ENCODE measurements at places on chromosomes 1 and 21.
A peak's percentile ranks its signal among the peaks of the same experiment; 100 is the strongest.

DNA sequence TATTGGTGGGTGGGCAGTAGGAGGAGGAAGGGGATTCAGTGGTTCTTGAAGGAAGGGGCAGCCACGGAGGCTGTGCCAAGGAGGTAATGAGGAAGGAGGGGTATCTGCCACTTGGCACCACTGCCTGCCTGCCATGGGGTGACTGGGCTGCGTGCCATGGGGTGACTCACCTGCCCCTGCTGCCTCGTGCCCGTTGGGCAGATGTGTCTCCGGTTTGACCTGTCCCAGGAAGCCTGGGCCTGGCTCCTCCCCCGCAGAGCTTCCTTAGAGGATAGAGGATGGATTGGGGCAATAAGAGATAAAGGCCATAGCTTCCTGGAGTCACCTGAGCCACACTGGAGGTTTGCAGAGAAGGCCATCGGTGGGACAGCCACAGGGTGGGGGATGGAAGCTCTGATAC lies 1.7 kb downstream of the PADI3 start:
- DNase-seq, result no peak

GRCh38 chr1:94218332-94218731 lies 19.1 kb downstream of the ARHGAP29 start:
- DNase-seq, result no peak

DNA sequence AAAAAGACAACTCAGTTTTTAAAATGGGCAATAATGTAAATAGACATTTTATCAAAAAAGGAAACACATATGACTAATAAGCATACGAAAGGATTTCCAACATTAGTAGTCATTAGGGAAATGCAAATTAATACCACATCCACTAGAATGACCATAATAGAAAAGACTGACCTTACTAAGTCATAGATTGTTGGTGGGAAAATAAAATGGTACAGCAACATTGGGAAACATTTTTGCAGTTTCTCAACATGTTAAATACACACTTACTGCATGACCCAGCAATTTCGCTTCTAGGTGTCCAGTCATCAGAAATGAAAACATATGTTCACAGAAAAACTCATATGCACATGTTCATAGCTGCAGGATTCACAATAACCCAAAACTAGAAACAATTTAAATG lies 29.9 kb upstream of the SLC44A3 start:
- DNase-seq, result no peak

DNA sequence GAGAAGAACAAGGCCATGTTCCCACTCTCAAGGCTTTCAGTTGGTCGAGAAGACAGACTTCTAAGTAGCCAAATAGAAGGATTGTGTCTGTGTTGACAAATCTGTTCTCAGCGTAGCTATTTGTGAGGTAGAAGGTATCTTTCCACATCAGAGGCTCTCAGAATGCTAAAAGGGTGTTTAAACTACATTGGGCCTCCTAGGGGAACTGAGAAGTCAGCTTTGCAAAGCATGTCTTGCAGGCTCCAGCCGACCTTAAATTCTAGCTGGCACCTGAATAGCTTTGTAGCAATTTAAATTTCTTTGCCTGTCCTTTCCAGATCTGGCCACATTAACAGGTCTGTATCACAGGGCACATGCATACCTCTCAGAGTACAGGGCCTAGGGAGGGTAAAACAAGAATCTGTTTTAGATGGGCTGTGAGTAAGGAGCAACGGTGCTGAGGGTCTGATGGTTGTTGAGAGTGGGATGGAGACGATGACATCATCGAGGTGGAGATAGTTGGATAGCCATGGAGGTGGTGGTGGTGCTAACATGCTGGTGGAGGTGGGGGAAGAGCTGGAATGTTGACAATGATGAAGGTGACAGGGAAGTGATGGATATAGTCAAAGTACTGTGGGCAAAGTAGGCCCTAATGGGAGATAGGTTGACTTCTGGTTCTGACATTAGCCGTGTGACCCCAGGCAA lies 17.0 kb upstream of the DMBX1 start:
- DNase-seq, result no peak

- DNase-seq, result peak; percentile 84
These were observed 2.3 kb downstream of the H3-3A start for GRCh38 chr1:226064816-226065248.

GRCh38 chr1:162847839-162848453 lies 13.0 kb downstream of the CCDC190 start:
- peak; percentile 80 for DNase-seq

GRCh38 chr1:60169206-60169605 lies 95.6 kb upstream of the C1orf87 start:
- no peak for DNase-seq

GRCh38 chr1:109112056-109112651 lies 1.8 kb upstream of the ELAPOR1 start:
- DNase-seq, result peak; percentile 42

GRCh38 chr21:45435405-45435981 lies 30.5 kb downstream of the COL18A1 start:
- no peak for DNase-seq

GRCh38 chr1:110928191-110928590 lies 35.5 kb downstream of the LRIF1 start:
- DNase-seq, result no peak

DNA sequence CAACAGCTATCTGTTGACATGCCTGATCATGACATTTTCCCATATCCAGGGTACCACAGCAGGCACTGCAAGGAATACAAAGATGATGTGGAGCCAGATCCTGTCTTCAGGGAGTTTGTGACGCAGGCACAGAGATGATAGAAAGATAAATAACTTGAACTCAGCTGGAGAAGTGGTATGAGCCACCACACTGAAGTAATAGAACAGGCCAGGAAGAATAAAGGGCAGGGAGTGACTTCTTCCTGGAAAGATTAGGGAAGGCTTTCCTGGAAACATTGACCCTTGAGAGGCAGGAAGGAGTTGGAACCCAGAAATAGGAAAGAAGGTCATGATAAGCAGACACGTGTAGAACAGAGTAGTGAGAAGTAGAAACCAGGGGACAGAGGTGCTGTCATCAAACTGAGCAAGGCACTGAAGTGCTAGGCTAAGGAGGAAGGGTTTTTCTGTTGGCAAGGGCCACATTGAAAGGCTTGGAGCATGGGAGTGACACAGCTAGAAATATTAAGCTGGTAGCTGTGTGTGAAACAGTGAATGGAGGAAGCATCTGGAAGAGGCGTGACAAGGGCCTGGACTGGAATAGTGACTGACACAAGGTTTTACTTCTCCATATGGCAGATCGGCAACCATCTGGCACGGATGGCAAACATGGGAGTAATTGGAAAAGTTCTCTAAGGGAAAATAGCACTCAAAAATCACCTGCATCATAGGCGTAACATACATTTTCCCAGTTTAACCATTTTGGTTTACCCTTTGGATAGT lies 68.4 kb downstream of the AK5 start:
- no peak for DNase-seq

GRCh38 chr1:31707711-31708110 lies 3.9 kb upstream of the COL16A1 start:
- no peak for DNase-seq

GRCh38 chr21:45853703-45854342 lies 127.7 kb upstream of the COL6A1 start:
- no peak for DNase-seq

GRCh38 chr1:36707221-36707620 lies 224.5 kb upstream of the CSF3R start:
- DNase-seq, result no peak

- DNase-seq, result no peak
These were observed 26.6 kb upstream of the RGS13 start for GRCh38 chr1:192609110-192610079.

- no peak for DNase-seq
These were observed 2.2 kb downstream of the FOXD2 start for GRCh38 chr1:47439819-47440598.

- no peak for DNase-seq
These were observed 48.3 kb downstream of the CLIC4 start for GRCh38 chr1:24793447-24794129.

- DNase-seq, result no peak
These were observed 3.5 kb upstream of the TTC22 start for GRCh38 chr1:54804471-54805132.

GRCh38 chr21:33089395-33090119 lies 19.6 kb downstream of the OLIG1 start:
- DNase-seq, result peak; percentile 78

- no peak for DNase-seq
These were observed 120.7 kb downstream of the LMX1A start for GRCh38 chr1:165235777-165236291.

GRCh38 chr1:117127795-117128194 lies 6.2 kb upstream of the TRIM45 start:
- peak; percentile 24 for DNase-seq

- no peak for DNase-seq
These were observed 2.7 kb downstream of the PDIK1L start for GRCh38 chr1:26114165-26114927.

DNA sequence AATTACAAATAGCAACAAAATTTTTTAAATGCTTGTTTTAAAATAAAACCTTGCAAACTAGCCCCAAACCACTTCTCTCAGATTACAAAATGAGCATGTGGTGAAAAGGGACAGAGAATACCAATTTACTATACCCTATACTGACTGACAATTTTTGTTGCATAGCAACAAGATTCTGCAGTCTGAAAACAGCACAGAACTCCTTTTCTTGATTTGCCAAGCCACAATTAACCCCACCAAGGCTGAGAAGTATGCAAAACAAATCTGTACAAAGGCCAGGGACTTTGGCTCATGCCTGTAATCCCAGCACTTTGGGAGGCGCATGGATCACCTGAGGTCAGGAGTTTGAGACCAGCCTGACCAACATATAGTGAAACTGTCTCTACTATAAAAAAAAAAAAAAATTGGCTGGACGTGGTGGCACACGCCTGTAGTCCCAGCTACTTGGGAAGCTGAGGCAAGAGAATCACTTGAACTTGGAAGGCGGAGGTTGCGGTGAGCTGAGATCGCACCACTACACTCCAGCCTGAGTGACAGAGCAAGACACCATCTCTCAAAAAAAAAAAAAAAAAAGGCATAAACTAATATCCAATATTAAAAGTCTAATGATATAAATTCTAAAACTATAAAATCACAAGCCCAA lies 21.8 kb downstream of the ENAH start:
- DNase-seq, result no peak

GRCh38 chr1:15610167-15610566 lies 7.1 kb upstream of the DDI2 start:
- DNase-seq, result no peak

- DNase-seq, result no peak
These were observed 608 bp upstream of the MX2 start for GRCh38 chr21:41361053-41361785.

DNA sequence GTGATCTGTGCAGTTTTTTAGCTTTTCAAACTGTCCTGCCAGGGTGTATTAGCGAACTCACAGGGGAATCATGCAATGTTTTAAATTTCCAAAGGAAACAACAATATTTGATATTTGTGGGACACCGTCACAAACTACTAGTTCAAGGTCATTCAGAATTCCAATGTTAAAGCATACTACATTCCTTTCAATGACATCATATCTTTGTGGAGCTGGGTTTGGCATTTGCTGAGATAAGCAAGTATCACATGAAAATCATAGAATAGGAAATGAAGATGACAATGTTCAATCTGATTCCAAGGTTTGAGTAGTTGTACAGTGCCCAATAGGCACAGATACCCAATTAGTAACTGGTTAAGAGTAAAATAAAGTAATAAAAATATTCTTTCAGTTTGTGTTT lies 35.6 kb downstream of the NUF2 start:
- DNase-seq, result no peak

GRCh38 chr21:27103768-27104167 lies 136.9 kb upstream of the ADAMTS5 start:
- no peak for DNase-seq

GRCh38 chr1:221071777-221072176 lies 192.5 kb downstream of the HLX start:
- no peak for DNase-seq

DNA sequence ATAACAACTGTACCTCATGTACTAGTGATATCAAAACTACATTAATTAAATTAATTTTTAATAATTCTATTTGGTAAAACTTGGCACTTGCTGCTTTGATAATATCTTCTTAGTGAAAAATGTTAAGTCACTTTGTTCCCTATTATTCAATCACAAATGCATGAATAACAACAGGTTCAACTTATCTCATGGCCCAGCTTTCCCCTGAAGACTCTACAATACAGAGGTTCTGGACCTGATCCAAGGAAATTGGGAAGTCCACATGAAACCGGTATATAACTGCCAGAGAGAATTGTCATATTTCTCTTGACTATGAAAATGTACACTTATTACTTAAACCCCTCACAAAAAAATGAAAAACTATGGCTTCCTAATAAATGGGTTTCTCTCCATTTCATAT lies 33.9 kb upstream of the PTPRC start:
- DNase-seq, result no peak

DNA sequence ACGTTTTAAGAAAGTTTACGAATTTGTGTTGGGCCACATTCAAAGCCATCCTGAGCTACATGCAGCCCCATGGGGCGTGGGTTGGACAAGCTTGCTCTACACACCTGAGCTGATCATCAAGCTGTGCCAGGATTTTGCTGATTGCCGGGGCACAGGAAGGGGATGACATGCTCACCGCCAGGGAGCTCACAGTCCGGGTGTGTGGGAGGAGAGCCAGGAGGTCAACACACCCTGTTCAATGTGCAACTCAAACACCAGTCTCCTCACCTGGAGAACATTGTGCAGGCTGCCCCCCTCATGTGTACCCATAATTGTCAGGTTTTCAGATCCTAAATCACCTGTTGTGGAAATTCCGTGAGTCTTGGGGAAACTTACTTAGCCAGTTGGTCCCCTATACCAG lies 969 bp downstream of the CYP4A11 start:
- DNase-seq, result no peak

- no peak for DNase-seq
These were observed 49.7 kb upstream of the IFI44L start for GRCh38 chr1:78570539-78570938.

Measured in hematopoietic multipotent progenitor cell treated with erythropoietin and hydrocortisone succinate and interleukin-3 and kit ligand, for 17 days (in vitro differentiated cells).